ENCODE measurements at places on chromosomes 4 and X.
A peak's percentile ranks its signal among the peaks of the same experiment; 100 is the strongest.

DNA sequence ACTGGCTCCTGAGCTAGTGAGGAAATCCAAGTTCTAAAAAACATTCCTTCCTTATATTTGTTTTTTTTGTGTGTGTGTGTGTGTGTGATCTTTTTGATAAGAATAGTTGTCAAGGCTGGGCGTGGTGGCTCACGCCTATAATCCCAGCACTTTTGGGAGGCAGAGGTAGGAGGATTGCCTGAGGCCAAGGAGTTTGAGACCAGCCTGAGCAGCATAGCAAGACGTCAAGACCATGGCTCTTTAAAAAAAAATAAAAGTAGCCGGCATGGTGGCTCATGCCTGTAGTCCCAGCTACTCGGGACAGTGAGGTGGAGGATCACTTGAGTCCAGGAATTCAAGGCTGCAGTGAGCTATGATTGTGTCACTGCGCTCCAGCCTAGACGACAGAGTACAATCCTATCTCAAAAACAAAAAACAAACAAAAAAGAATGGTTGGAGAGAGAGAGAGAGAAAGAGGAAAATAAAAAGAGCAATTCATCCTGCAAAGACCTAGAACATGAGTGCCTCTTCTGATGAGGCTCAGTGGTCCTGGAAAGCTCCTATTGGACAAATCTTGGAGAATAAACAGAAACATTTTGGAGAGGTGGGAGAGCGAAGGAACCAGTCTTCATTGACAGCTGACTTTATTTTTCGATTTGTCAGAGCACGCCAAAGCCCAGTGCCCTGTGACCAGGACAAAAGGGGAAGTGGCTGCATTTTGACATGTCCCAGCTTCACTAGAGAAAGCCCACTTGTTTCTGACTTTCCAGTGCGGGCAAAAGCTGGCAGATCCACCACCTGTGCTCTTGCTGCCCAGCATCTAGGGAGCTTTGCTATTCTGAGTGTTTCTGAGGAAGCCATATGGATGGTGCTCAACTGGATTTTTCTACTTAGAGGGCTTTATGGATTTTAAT is 244.7 kb downstream of the PALLD start:
- no peak for DNase-seq

- peak; percentile 7 for DNase-seq
Observed at GRCh38 chrX:135740681-135741149, 27.3 kb downstream of the CT45A1 start.

DNA sequence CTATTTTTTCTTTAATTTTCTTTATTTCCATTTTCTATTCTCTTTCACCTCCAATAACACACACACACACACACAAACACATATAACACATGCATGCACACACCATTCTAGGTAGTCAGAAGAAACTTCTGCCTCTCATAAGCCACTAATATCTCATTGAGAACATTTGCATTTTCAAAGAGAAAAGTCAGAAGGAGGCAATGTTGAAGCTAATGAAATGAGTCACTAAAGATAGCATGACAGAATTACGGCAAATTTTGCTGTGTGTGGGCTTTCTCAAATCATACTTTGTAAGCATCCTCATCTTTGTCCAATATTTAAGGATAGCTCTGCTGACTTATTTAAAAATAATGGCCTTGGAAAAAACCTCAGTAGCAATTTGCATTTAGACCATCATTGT is 291.3 kb downstream of the GUCY2F start:
- no peak for DNase-seq

DNA sequence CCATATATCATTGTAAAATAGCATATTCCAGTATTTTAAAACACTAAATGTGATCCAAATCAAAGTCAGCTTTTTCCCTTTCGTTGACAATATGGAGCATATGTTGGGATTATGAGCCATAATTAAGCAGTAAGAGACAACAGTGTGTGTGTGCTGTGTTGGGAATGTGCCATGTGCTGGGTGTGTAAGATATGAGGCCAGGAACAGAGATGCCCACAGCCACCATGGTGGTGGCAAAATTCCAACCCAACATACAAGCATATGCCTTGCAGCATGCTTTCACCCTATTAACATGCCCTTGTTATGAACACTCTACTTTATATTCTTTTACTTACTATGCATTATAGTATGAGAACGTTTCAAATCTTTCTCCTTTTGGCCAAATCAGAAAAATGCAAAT is 1560.4 kb upstream of the TENM3 start:
- DNase-seq = no peak

GRCh38 chr4:67550451-67550850 is 5.1 kb upstream of the CENPC start:
- no peak for DNase-seq

DNA sequence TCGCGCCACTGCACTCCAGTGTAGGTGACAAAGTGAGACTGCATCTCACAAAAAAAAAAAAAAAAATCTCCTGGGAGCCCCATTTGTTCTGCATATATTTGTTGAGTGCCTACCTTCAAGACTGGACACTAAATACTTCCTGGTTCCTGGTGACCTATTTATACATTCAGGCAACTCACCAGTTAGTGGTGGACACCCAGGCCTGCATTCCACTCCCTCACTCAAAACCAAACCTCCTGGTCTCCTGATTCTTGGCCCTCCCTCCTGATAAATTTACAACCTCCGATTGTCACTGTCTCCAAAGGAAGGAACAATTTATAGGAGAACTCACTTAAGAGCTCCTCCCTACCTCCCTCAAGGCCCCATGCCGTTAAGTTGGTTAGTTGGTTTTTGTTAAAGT is 3.1 kb downstream of the SYAP1 start:
- DNase-seq = no peak

DNA sequence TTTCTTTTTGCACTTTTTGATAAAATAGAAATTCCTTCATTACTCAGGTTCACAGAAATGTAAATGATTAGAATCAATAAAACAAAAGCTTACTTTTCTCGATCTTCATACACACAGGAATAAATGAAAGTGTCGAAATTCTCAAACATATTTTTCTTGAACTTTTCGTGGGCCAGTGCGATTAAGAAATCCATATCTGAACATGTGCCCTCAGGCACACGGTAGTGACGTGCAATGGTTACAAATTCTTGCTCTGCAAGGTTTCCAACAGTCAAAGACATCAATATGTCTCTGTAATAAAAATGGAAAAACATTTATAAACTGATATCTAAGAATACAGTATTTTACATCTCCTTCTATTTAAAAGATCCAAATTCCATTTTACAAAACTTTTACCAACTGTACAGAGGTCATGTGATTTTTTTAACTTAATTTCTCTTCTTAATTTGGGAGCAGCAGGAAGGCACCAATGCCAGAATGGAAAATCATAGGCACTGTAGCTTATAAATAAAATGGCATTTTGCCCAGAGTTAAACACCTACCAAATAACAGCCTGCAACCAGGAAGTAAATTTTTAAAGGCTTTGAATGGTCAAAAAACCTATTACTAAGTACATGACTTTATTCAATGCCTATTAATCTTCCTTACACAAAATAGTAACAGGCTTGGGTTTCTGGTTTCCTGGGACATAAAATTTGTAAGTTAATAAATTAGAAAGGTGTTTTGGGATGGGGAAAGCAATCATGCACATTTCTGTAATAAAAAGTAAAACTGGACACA is 165.0 kb downstream of the EFHC2 start:
- no peak for DNase-seq
